ENCODE measurements at places on chromosomes 16 and 17. TPM values are rescaled to one million over a fixed set of nuclear protein-coding genes. Genes with fewer than 3 reads are reported as not detected.

The BMERB1 gene
- total RNA-seq, result 26.4 TPM

The KDM6B gene
- total RNA-seq, result 69.1 TPM

The DHRS7C gene
- total RNA-seq, result not detected

The PROCA1 gene
- total RNA-seq, result 3.0 TPM

The HOXB9 gene
- total RNA-seq, result 1.6 TPM

The KCNJ2 gene
- total RNA-seq, result 7.5 TPM
